ENCODE measurements at places on chromosomes 11 and 22.

- DNase-seq, result no peak
Observed at GRCh38 chr11:45926536-45927331, 4.3 kb downstream of the LARGE2 start.

DNA sequence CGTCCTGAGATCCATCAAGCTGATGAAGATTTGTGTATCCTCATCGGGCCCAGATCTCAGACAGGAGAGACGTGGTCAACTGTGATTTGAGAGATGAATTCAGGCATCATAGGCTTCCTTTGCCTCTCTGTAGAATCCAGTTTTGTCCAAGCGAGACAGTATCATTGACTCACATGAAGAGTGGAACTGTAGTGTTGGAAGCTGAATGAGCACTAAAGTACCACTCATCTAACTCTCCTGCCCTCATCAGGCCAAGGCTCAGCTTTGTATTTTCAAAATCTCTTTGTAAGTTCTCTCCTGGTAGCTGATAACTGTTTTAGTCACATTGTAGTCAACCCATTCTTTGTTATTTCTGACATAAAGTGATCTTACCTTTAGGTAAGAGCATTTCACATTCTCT lies 85.1 kb downstream of the KIRREL3 start:
- no peak for DNase-seq

DNA sequence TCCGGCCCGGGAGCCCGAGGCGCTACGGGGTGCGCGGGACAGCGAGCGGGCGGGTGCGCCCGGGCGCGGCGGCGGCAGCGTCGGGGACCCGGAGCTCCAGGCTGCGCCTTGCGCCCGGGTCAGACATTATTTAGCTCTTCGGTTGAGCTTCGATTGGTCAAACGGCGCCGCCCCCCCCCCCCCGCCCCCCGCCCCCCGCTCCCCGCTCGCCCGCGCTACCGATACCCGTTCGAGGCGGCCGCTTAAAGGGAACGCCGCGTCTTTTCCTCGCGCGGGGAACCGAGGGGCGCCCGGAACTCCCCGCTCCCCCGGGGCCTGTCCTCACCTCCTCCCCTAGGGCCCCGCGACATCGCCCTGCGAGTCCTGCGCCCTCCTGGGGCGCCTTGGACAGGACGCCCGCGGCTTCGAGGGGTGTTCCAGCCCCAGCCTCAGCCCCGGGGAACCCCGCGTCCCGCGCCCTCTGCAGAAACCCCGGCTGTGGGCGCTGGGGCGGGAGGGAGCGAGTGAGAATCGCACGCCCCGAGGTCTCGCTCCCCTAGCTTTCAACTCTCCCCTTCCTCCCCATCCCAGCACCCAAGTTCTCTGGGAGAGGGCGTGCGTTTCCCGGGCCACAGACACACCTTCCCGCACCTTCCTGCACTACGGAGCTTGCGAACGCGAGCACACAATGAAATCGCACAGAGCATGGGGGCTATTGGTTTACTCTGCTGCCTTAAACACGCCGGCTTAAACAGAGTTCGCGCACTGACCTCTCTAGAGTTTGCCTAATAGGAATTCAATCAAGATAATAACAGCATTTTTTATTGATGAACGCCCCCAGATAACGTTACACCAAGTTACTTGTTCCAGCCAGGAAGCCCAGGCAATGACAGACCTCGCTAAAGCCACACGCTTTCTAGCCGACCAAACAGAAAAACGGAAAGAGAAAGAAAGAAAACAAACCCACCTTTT lies at the start of gene BDNF:
Gene BDNF (minus strand): TSS at position 105 of the 951 bp plus-strand sequence. CDS start 41,891 bp downstream, outside the sequence.
- no peak for DNase-seq

DNA sequence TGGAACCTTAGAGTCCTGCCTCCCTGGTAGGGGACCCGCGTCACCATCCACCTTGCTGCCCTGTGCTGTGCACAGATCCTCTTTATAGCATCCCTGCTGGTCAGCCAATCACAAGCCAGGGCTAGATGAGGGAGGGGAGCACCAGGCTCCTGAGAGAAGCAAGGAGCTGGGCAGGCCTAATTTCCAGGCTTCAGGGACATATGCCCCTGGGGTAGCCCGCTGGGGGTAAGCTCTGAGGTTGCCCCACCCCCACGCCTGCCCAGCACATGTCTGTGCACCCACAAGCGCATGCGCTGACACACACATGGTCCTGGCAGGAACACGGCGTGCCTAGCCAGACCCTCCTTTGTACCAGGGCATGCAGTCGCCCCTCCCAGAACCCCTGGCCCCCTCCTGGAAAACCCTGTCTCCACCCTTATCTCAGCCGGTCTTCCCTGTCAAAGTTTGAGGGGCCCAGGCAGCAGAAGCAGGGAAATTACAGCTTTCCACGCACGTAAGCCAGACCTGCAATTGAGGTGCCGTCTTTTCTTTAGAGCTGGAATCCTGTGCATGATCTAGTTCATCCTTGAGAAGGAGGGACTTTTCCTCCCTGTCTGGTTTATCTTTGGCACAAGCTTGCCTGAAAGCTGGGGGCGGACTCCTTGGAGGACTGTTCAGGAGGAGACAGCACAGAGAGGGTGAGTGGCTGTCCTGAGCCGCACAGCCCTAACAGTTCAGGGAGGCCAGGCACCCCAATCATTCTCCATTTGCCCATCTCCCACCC lies 2.1 kb downstream of the SSTR3 start:
- no peak for DNase-seq

GRCh38 chr22:49294656-49295464 lies 532.8 kb downstream of the BRD1 start:
- DNase-seq, result no peak

- DNase-seq, result no peak
Observed at GRCh38 chr11:27842290-27842689, 142.0 kb upstream of the BDNF start.

GRCh38 chr11:76634886-76635285 lies 35.7 kb downstream of the LRRC32 start:
- no peak for DNase-seq

DNA sequence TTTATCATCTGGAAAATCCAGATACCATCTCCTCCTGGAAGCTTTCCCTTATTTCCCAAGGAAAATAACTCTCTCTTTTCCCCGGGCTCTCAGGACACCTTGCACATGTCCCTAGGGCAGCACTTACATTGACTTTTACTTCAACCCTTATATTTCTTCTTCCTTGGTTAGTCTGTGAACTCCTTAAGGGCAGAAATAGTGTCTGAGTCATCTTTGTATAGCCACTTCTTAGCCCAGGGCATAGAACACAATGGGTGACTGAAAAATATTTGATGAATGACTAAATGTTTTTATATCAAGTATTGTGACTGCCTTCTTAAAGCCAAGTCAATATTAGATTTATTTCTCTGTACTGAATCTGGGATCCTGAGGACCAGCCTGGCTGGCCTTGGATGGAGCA lies 45.4 kb upstream of the MYOD1 start:
- DNase-seq, result no peak

GRCh38 chr11:73273222-73273895 lies 1.2 kb downstream of the P2RY6 start:
- no peak for DNase-seq

- no peak for DNase-seq
Observed at GRCh38 chr22:26589367-26589844, 526 bp downstream of the TPST2 start.

- no peak for DNase-seq
Observed at GRCh38 chr11:45147891-45148675, 1.6 kb downstream of the PRDM11 start.

DNA sequence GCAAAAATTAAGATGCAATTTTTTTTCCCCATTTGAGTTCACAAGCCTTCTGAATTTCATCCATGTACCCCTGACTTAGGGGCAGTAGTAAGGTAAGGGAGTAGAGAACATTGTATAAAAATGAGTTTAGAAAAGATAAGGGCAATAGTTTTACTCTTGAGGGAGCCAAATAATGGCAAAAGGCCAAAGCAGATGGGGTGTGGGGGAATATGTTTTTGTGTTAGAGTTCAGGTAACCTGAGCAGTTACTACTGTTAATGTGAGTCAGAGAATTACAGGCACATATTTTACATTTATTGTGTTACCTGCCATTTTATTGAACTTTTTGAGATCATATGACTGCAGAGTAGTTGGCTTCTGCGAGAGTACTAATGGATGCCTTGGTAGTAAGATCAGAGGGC lies 3.1 kb downstream of the EED start:
- DNase-seq, result no peak

DNA sequence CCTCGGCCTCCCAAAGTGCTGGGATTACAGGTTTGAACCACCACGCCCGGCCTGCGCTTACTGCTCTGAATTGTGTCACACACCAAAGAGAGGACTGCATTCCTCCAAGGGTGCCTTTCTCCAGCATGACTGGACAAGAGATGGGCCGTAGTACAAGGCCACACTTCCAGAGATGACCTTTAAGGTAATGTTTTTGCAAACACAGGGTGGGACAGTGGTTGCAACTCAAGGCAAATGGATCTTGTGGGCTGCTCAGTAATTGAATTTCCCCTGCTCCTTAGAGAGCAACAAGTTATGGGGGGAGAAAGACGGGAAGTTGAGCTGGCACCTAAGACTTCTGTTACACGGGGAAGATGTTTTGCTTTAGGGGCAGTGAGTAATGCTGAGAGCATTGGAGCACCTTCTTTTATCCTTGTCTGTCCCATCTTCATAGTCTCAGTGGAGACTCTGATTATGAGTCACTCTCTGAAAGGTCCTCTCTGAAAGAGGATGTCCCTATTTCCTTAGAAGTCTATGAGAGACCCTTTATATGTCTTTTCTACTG lies 66.3 kb downstream of the C11orf91 start:
- no peak for DNase-seq

GRCh38 chr11:17694494-17695110 lies 24.8 kb upstream of the MYOD1 start:
- no peak for DNase-seq

DNA sequence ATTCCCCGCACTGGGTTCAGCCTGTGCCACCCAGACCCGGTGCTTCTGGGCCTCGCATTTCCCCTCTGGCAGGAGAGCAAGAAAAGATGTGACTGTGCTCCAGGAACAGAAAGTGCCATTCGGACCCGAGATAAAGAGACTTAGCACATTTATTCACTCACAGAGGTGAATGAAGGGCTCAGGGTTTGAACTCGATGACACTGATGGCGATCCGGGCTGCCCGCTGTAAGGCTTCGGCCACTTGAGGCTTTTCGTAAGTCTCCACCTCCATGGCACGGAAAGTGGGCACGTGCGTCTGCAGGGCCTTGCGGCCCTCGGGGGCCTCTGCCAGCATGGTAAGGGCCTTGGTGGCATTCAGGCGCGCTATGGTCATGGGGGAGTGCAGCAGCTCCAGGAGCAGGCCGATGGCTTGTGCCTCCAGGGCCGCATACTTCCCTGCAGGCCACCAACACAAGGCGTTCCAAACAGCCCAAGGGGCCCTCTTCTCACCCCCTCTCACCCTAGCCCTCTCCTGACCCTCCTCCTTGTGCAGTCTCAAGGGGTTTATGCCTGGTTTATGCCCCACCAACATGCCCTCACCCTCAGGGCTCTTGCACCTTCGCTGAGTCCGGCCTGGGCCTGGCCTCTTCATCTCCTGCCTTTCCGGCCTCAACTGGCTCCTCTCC lies 10.9 kb upstream of the GNAZ start:
- DNase-seq, result no peak

DNA sequence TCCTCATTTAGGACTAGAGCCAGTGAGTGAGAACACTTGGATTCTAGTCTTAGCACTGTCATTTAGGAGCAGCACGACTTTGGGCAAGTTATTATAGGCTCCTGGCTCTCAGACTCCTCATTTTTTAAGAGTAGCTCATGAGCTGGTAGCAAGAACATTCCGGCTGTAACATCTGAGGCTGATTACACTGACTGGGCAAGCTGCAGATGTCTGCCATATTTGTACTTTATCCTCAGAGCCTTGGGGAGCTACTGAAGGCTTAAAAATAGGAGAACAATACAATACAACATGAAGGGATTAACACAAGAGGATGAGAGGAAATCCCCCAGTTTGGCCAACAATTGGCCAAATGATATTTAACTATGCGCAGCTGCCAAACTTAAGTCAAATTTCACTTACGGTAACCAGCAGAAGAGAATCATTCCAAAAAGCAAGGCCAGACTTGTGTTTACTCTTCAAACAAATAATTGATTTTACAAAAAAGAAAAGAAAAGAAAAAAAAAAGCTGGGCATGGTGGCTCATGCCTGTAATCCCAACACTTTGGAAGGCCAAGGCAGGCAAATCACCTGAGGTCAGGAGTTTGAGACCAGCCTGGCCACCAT lies 113.1 kb upstream of the ARHGAP42 start:
- no peak for DNase-seq

GRCh38 chr22:38943201-38943600 lies 14.2 kb upstream of the APOBEC3A start:
- no peak for DNase-seq

GRCh38 chr11:42074306-42074705 lies 614.9 kb upstream of the LRRC4C start:
- DNase-seq, result no peak

GRCh38 chr22:30471616-30472318 lies at the start of gene SEC14L3:
Gene SEC14L3 (minus strand): TSS chr22:30472017. CDS start chr22:30471958, 59 bp downstream.
- DNase-seq, result no peak

- no peak for DNase-seq
Observed at GRCh38 chr11:116990811-116991210, 107.4 kb downstream of the SIK3 start.

- peak; percentile 80 for DNase-seq
Observed at GRCh38 chr11:10351765-10352641, 47.1 kb downstream of the ADM start.

DNA sequence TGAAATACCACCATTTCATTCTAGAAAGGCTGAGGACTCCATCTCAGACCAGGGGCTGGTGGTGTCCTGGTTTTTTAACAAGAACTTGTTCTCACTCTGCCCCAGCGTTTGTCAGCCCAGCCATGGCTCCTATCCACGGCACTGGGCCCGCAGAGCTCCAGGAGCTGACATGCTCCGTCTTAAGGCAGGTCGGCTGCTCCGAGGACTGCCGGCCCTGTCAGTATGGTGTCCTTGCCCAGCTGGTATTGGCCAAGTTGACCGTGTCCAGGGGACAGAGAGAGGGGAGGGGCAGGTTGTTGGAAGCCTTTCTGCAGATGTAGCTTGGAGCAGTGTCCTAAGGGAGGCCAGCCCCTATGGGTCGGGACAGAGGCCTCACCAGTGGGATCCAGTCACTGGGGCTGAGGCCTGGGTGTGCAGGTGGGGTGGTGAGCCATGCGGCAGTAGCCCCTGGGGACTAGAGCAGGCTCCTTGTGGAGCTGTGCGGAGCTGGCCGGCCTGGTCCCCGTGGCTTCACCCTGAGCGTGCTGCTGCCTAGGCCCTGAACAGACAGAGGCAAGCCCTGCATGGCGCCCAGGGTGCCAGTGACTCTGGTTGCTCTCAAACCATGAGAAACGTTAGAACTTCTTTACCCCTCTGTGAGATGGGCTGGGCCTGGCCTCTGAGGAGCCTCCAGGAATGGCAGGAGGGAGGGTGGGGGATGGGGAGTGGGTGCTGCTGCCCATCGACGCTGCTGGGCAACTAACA lies 39.9 kb upstream of the KCNQ1OT1 start:
- no peak for DNase-seq

- DNase-seq, result no peak
Observed at GRCh38 chr22:46542011-46542985, 4.9 kb upstream of the CELSR1 start.

- no peak for DNase-seq
Observed at GRCh38 chr11:109552376-109552775, 130.4 kb downstream of the C11orf87 start.

DNA sequence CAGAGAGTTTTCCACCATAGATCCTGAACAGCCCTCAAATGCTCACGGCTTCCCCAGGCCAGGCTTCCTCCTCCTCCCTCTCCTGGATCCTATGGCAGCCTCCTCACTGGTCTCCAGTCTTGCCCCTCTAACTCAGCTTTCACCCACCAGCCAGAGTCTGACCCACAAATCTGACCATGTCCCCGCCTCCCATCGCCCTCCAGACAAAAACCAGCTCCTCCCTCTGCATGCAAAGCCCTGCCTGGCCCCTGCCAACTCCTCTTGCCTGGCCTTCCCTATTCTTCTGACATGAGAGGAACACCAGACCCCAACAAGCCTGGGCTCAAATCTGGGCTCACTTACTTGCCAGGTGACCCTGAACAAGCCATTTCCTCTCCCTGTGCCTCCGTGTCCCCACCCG lies 32.4 kb upstream of the PDE2A start:
- no peak for DNase-seq
